ENCODE measurements at places on chromosomes 2 and 18.

DNA sequence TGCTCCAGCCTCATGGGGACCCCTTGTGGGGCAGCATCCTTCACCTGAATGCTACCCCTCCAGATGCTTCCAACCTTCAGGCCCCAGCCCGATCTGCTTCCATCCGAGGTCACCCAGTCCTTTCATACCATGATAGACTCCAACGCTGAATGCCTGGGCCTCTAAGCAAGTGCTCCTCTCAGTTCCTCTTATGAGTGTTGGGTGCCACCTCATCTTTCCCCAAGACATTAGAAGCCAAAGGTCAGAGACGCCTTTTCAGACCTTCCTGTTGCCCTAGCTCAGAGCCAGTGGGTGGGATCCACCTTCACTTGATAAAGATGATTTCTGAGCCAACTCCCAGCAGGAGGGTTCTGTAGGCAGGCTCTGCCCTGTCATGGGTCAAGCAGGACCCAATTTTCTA, 174.5 kb upstream of the MGAT5 start:
- DNase-seq, result no peak

- no peak for DNase-seq
Observed at GRCh38 chr18:13258921-13259320, 40.4 kb downstream of the LDLRAD4 start.

- DNase-seq, result no peak
Observed at GRCh38 chr2:37143974-37144373, 12.8 kb downstream of the EIF2AK2 start.

DNA sequence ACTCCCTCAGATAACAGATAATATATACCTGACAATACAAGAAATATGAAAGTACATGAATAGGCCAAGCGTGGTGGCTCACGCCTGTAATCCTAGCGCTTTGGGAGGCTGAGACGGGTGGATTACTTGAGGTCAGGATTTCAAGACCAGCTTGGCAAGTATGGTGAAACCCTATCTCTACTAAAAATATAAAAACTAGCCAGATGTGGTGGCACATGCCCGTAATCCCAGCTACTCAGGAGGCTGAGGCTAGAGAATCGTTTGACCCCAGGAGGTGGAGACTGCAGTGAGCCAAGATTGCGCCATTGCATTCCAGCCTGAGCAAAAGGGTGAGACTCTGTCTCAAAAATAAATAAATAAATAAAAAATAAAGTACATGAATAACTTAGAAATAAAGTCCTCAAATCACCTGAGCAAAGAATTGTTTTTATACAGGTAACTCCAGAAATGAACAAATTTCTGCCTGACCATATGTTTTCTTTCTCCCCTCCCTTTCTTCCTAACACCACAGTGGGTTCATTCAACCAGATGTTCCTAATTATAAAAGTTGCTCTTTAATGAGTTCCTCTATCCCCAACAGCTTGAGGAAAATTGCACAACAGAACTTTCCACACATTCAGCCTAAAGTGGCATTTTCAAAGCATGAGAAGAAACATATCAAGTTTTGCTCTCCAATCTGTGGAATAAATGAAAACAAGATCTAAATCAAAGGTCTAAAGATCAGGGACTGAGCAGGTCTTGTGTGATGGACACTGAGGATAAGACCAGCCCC, 33.6 kb upstream of the AP1S3 start:
- no peak for DNase-seq

DNA sequence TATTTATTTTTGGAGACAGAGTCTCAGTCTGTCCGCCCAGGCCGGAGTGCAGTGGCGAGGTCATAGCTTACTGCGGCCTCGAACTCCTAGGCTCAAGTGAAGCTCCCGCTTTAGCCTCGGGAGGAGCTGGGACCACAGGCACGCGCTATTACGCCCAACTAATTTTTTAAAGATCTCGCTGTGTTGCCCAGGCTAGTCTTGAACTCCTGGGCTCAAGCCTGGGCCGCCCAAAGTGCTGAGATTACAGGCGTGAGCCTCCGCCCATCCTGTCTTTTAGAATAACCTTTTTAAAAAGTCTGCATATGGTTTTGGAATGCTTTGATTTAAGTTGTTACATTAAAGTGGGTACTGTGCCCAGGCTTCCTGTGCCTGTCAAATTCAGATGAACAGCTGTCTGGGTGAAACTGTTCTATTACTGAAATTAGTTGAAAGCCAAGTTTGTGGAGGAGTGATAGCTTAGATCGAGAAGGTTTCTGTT, 944 bp downstream of the RAB3GAP1 start:
- DNase-seq, result no peak

GRCh38 chr2:231673348-231673770, 35.0 kb upstream of the PTMA start:
- peak; percentile 89 for DNase-seq

DNA sequence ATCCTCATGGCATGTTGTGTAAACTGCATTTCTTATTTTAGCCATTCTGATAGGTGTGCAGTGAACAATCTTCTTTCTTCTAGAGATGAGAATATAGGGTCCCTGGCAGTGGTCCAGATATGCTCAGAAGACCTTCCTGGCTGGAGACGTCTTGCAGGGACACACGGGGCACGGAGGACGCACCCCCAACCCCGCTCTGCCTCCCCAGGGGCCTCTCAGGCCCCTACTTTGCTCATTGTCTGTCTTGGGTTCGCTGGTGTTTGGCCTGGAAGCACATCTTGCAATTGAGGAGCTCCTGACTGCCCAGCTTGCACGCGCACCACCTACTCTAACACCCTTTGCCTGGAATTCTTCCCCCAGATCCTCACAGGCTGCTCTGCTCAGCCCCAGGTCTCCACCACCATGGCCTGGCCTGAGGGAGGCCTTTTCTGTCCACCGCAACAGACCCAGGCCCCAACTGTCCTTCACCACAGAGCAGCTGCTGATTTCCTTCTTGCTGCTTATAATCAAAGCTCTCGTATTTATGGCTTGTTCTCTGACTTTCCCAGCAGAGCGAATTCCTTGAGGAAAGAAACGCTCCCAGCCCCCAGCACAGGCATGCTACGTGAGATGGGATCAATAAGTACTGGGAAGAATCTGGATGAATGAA, 295.9 kb upstream of the HDAC4 start:
- DNase-seq, result no peak

- no peak for DNase-seq
Observed at GRCh38 chr2:129400826-129401225, 578.6 kb upstream of the RAB6C start.

DNA sequence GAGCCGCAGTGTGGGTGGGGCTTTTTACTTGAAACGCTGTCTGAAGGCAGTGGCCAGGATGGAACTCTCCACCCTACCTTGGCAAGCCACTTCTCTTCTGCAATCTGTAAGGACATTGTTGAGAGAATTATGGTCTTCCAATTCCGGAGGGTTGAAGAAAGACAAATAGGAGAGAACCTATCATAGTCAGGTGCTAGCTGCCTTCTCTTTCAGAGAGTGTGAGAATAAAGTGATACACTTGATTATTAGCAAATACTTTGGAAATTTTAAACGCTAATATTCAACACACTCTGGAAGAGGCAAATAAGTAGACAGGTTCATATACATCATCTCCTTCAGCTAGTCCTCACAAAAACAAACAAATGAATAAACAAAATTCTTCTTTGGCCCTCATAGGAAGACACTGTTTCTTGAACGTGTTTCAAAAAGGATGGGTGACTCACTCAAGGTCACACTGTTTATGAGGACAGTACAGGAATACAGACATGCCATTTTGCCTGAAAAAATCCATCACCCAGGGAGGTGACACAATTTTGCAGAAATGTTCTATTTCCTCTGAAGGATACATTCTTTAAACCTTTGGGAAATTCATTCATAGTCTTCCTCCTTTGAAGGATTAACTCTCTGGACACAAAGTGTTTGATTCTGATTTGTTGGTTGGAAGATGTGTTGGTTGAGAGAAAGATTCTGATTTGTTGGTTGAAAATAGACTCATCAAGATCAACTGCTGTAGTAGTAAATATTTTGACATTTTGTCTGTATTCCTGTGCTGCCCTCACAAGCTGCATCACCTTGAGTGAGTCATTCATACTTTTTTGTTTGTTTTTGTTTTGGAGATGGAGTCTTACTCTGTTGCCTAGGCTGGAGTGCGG, 2.2 kb upstream of the IL1RN start:
- DNase-seq, result no peak

GRCh38 chr2:100470898-100471514, 724 bp downstream of the NMS start:
- no peak for DNase-seq

DNA sequence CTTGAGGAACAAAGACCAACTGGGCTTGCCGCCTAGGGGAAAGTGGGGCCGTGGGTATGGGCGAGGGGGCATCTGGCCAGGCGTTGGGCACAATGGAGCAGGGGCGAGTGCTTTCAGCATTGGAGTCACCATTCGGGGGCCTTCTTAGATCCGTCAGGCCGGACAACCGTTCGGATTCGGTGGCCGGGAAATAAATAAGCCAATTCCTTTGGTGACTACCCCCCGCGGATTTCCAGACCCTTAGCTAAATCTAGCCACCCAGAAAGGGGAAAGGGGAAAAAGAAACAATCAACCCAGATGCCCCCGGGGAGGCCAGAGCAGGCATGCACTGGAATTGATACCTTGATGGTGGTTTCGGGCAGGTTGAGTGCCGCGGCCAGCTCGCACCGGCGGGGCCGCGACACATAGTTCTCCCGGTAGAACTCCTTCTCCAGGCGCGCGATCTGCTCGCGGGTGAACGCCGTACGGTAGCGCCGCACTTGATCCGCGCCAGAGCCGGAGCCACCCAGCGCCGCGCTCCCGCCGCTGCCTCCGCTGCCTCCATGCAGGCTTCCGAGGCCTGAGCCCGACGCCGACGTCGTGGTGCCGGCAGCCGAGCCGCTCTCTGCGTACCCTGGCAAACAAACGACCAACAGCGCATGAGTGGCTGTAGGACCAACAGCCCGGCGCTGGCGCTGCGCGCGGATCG, 1.8 kb downstream of the EVX2 start:
- DNase-seq, result no peak

DNA sequence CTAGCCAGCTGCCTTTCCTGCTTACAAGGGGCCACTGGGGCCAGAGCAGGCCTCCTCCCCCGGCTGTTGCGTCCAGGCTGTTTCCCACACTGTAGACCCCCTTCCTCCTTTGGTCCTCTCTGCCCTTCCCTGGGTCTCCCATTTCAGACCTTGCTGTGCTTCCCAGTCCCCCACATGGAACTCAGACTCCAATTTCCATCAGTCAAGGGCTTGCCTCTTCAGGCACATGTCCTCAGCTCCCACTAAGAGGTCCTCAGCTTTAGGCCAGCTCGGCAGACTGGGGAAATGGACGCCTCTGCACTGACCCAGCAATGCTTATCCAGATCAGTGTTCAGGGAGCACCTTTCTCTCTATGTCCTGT, 98.0 kb upstream of the BZW1 start:
- DNase-seq, result no peak

GRCh38 chr2:14756122-14756541, 123.6 kb downstream of the LRATD1 start:
- DNase-seq, result no peak

DNA sequence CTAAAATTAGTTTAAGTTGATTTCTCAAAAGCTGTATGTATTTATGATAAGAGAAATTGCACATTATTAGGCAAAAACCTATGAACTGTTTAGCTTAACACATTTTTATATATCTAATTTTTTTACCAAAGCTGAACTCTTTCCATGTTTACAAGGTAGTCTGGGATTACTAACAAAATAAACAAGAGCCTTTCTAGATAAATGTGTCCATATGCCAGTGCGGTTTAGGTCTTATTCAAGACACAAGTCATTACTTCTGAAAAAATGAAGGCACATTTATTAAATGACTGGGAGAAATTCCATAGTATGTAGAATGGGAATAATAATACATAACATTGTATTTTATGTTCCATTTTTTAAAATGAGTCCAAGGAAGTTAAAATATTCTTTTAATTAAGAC, 82.0 kb downstream of the DPP4 start:
- DNase-seq, result no peak

DNA sequence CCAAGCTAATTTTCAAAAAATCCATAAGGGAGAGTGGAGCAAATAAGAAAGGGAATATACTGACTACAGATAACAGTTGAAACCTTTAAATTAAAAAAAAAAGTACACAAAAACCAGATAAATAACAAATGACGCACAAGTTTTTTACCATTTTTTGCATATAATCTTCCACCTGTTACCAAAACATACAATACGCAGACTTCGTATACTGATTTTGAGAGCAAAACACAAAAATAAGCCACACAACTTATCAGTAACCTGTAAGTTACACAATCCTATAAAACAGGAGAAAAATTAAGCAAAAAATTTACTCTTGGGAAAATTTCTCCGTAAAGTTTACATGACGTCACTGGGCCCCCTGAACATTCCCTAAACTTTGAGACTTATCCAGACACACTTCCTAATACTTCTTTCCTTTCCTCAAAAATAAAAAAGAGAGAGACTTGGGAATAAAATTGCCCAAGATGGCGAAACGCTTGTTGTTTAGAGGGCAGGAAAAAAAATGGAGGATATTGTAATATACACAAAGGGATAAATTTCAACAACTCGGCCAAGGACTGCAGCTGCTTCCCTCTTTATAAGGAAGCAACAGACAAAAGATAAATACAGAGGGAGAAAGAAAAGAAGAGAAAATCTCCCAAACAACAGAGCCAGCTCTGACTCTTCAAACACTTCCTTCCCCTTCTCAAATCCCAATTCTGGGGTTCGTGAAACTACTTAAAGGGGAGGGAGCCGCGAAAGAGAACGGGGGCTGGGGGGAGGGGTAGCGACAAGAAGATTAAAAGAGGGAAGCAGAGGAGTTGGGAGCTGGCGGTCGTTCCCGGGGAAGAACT, 1.6 kb downstream of the BAZ2B start:
- DNase-seq, result peak; percentile 60
